ENCODE measurements at places on chromosomes 3 and 15.

DNA sequence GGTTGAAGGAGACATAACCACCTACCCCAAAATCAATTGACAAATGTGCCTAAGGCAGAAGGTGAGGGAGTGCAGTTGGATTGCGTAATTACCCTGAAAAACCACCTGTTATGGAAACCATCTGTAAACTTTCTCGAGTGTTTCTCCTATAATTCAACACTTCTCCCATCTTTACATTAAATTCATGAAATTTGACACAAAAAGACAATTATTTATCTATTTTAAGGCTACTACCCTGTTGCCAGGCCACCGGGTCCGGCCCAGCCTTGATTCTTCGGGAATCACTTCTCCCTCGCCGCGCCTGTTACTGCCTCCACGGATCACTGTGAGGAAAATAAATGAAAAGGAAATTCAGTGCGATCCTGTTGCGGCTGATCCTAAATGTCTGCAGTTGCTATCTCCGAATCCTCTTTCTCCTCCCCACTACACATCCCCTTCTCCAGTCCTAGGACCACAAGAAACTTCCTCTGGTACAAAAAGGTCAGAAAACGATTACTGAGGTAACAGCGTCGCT lies 646 bp downstream of the IQCB1 start:
- DNase-seq, result no peak

- DNase-seq, result no peak
These were observed 47.5 kb upstream of the RPS17 start for GRCh38 chr15:82587805-82588204.

GRCh38 chr15:65254356-65254755 lies 32.3 kb downstream of the PARP16 start:
- DNase-seq, result no peak

DNA sequence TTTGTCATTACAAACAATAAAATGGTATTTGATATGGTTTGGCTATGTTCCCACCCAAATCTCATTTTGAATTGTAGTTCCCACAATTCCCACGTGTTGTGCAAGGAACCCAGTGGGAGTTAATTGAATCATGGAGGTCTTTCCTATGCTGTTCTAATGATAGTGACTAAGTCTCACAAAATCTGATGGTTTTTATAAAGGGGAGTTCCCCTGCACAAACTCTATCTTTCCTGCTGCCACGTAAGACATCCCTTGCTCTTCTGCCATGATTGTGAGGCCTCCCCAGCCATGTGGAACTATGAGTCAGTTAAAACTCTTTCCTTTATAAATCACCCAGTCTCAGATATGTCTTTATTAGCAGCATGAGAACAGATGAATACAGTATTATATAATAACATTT lies 15.4 kb upstream of the AADAC start:
- DNase-seq, result no peak

- no peak for DNase-seq
These were observed 22.1 kb downstream of the ARNT2 start for GRCh38 chr15:80426316-80426715.

GRCh38 chr3:36543276-36543997 lies 163.1 kb downstream of the STAC start:
- DNase-seq, result no peak

- DNase-seq, result no peak
These were observed 29.6 kb upstream of the NFKBIZ start for GRCh38 chr3:101819649-101820206.

DNA sequence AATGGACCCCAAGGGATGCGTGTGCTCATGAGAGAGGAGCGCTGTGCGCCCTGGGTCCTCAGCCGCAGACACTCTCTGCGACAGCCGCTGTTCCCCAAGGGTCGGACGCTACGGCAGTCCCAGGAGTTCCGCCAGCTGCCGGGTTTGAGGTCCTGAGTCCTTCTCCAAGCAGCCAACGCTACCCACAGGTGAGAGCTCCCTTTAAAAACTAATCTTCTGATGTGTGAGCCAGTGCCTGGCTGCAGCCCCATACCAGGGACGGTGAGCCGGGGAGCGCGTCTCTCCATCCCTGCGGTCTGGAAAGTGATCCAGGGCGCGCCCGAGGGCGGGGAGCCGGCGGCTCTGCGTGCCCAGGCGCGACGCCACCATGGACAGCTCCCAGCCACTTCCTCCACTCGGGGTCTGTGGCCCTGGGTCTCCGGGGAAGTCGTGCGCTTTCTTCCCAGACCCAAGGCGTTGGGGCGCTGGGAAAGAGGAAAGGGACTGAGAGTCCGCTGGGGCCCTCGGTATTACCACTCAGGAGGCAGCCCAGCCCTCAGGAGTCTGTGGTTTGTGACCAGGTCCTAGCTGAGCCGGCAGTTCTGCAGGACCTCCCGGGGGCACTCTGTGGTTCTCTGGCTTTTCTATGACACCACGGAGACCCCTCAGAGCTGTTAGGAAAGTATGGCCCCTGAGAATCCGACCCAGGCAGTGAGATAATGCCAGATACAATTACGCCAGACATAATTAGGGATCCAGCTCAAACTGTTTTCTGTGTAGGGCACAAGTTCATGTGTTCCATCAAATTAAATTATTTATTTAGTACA lies 1.4 kb downstream of the CEMIP start:
- DNase-seq, result no peak

DNA sequence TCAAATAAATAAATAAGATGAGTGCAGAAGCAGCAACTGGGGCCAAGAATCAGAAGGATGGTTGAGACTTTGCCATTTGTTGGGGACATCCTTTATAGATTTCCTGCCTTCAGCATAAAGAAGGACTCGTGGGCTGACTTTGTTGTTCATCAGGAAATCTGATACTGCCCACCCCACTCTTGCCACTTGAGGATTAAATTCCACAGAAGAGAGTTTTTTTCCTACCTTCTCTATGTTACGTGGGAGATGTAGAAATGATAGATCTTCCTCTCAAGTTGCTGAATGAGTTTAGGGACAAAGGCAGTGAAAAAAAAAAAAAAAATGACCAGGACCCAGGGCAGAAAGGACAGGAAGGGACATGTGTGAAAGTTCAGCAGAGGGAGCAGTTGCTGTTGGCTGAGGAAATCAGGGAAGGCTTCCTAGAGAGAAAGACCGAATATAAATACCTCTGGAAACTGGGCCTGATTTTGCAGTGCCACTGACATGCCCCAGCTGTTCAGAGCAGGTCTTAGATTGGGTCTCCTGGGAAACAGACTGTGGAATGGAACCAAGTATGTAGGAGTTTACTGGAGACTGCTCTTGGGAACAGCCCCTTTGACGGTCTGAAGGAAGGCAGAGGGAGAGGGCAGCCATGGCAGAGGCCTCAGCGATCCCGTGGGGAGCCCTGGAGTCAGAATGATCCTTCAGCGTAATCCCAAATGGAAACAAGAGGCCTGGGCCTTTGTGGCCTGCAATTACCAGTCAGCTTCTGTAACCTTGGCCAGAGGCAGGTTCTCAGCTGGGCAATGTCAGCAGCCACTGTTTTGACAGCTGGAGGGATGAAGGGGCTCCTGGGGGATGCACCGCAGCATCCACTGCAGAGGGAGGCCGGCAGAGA lies 50.9 kb downstream of the C3orf20 start:
- DNase-seq, result no peak

- no peak for DNase-seq
These were observed 62.6 kb downstream of the SMAD3 start for GRCh38 chr15:67127965-67128364.

DNA sequence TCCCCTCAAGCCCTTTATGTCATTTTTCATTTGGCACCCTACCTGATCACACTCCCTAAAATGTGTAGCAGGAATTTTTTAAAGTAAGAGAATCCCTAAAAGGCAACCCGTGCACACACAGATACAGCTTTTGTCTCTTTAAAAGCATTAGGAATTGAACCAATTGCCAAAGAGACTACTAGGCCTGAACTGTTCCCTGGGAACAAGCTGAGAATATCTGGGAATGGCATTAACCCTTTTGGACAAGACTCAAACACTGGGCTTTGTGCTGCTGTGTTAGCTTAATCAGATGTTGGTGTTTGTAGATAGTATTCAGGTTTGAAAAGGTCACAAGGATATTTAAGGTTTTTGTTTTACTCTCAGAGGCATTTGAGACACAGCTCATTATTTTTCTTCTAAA lies 414.4 kb upstream of the PDZRN3 start:
- no peak for DNase-seq

GRCh38 chr3:87201727-87202126 lies 25.4 kb upstream of the CHMP2B start:
- no peak for DNase-seq

GRCh38 chr3:32819551-32820348 lies 2.0 kb downstream of the TRIM71 start:
- no peak for DNase-seq

GRCh38 chr15:98954411-98954810 lies 53.2 kb downstream of the PGPEP1L start:
- no peak for DNase-seq

- no peak for DNase-seq
These were observed 124.6 kb upstream of the SGO1 start for GRCh38 chr3:20310629-20311028.

- DNase-seq, result no peak
These were observed 421.4 kb downstream of the SHQ1 start for GRCh38 chr3:72426618-72427397.

DNA sequence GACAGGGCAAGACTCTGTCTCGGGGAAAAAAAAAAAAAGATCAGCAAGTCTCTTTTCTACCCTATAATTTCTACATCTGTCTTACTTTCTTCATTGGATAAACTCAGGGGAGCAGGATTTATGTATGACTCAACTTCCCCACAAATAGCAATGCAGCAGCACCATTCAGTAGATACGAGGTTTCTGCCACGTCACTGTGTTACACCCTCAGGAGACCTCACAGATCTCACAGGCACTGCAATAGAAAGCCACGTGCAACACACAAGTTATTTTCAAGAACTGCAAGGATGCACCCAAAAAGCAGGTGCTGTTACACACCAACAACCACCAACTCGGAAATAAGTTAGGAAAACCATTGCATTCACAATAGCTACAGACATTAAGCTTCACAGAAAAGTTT lies 30.2 kb downstream of the TSPAN3 start:
- DNase-seq, result no peak

- DNase-seq, result no peak
These were observed 109.3 kb downstream of the KCNMB2 start for GRCh38 chr3:178645503-178645902.

DNA sequence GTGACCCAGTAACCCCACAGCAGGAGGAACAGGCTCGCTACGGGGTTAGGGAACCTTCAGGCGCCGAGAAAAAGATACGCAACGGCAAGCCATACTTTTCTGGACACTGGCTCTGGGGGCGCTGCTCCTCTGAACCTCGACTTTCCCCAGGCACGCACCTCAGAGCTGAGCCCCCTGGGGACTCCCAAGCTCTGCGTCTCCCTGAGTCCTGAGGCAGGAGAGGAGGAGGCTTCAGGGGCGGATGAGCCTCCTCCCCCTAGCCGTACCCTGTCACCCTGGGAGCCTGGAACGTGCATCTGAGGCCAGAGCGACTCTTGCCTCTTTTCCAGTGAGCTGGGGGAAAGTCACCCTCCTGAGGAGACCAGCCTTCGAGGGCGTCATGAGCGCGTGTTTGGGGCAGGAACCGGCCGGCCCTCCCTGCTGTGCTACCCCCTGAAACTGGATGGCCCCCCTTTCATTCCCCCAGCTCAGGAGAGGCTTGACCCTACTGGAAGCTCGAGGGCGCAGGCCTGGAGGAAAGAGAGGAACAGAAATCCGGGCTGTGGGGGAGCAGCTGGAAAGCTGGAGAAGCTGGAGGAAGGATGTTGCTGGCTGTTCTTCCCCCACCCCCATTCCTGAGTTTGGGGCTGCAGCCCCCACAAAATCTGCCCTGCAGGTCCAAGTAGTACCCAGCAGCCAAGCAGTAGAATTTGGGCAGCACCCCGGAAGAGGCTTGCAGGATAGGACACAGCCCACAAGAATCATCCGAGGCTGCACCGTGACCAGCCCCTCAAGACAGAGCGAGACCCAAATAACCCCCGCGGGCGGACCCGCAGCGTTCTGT lies 25.1 kb upstream of the POLG start:
- DNase-seq, result no peak

- no peak for DNase-seq
These were observed 77.5 kb upstream of the PRR23C start for GRCh38 chr3:139122221-139122581.

DNA sequence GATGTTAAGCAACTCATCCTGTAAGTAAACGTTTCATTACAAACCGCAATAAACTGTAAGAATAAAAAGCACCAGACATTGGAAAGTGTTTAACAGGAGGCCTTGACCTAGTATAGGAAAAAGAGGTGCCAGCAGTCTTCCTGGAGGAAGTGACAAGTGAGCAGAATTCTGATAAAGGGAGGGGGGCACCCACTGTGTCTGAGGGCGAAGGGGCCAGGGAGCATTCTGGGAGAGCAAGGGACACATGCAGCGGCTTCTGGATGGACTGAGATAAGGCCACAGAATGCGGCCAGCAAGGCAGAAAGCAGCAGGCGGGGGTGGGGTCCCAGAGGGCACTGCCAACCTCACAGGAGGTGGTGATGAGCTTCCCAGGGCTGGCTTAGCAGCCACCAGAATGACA lies 80.2 kb downstream of the MTHFS start:
- no peak for DNase-seq

DNA sequence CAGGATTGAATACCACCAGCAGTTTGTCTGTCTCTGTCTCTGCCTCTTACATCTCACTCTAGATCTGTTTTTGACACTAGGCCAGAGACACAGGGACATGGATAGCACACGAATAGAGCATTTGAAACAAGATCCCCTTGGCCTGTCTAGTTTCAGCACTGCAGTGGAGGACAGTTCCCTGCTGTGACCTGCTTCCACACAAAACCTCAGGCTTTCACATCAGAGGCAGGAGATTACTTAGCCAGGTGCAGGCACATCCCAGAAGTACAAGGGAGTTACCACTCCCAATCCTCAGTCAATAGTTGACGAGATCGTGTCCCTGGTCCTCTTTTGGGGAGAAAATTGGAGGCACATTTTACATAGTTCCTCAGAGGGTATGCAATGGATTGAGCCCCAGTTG lies 34.0 kb upstream of the CCK start:
- peak; percentile 13 for DNase-seq

DNA sequence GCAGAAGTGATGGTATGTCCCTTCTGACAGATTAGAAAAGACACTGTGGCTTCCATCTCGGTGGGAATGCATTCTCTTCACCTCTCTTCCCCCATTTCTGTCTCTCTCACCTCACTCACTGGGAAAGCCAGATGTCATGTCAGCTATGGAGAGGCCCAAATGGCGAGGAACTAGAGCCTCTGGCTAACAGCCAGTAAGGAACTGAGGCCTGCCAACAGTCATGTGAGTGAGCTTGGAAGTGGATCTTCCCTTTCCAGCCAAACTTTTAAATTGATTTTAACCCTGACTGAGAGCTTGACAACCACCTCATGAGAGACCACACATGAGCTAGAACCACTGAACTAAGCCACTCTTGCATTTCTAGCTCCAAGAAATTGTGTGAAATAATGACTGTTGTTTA lies 35.2 kb upstream of the CDAN1 start:
- DNase-seq, result no peak

Measured in stimulated activated CD4-positive, alpha-beta T cell treated with anti-CD3 and anti-CD28 coated beads, Interleukin-2, amount 100 ng/mL, for 48 hours (primary cell).